NCI-H1694 treated with DMSO at 0.1 percent for 48 hours (cell line): ENCODE measurements at places on chromosomes 11 and 22.
A peak's percentile ranks its signal among the peaks of the same experiment; 100 is the strongest.

DNA sequence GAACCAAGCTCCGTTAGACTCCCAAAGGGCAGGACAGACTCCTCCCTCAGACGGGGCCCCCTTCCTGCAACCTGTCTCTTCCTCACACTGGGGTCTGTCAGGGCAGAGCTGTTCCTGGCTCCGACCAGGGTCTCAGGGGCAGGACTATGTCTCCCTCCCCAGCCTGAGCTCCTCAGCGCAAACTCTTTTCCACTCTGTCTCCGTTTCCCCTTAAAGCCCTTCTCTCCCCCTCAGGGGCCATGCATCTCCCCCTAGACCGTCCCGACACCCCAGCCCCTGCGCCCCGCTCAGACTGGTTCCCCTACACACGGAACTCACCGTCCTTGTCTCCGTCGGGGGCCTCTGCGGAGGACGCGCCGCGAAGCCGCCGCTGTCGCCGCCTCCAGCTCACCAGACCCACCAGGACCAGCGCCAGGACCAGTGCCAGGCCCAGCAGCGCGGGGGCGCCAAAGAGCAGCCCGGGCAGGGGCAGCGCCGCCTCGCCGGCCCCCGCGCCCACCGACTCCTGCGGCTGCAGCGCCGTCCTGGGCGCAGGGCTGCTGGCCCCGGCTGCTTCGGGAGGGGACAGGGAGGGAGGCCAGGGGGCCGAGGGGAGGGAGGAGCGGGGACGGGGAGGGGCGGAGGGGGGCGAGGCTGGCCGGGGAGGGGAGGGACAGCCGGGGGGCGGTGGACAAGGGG lies 684 bp downstream of the TNFRSF13C start:
- peak; percentile 11 for DNase-seq

- peak; percentile 24 for DNase-seq
These were observed 39.3 kb upstream of the BSX start for GRCh38 chr11:123020968-123021367.

GRCh38 chr11:84887055-84887629 lies 740.0 kb downstream of the DLG2 start:
- DNase-seq = no peak

DNA sequence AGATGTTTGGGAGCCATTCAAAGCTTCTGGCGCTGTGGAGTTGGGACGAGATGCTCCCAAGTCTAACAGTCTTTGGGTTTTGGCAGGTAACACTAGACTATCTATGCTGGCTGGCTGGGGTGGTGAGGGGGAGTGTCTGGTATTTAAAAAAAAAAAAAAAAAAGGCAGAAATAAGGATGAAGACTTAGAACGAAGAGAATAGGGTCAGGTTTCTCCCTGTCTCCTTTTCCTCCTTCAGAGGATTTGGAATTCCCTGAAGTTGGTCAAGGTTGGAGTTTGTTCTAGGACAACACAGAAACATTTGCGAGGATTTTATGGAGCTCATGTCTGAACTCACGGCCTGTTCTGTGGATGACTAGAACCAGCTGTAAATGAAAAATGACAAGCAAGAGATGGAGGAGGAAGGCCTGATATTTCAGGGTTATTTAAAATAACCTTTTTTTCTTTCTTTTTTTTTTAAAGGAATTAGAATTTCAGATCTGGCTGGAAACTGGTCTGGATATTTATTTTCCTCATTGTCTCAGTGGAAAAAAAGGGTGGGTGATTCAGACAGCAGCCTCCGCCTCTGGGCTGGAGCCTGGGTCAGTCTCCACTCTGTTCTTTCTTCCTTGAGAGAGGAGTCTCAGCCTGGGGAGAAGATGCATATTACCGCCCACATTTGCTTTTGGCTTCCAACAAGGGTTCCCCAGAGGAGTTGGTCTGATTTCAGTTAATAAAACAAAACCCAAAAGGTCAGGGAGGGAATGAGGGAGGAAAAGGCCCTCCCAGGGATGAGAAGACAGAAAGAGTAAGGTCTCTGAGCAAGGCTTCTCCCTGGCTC lies 80.1 kb downstream of the USP35 start:
- no peak for DNase-seq

GRCh38 chr11:114441921-114442320 lies 2.7 kb downstream of the REXO2 start:
- DNase-seq = no peak

DNA sequence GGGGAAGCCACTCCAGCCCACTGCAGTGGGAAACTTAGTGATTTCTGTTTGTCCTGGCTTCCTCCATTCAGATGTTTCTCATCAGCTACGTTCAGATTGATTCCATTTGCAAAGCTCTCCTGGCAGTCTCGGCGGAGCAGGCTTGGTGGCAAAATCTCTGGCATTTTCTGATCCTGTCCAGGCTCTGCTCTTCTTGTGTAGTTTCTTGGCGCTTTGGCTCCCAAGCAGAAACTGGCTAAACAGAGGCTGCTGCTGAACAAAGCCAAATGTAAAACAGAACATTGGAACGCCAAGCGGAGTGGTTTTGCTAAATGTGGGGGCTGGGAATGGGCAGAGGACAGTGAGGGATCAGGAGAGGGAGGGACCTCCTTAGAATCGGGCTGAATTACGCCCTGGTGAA lies 36.7 kb downstream of the ADAMTS8 start:
- no peak for DNase-seq

GRCh38 chr11:119335655-119336543 lies 1.6 kb downstream of the RNF26 start:
- DNase-seq = no peak

DNA sequence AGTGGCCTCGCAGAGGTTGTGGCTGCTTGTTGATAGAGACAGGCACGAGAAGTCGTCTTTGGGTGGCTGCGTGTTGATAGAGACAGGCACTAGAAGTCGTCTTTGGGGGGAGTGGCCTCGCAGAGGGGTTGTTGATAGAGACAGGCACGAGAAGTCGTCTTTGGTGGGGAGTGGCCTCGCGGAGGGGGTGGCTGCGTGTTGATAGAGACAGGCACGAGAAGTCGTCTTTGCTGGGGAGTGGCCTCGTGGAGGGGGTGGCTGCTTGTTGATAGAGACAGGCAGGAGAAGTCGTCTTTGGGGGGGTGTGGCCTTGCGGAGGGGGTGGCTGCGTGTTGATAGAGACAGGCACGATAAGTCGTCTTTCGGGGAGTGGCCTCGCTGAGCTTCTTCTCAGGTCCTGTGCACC lies 328.8 kb downstream of the TBC1D22A start:
- DNase-seq = no peak

GRCh38 chr11:17548444-17548843 lies 1.4 kb downstream of the OTOG start:
- DNase-seq = no peak

DNA sequence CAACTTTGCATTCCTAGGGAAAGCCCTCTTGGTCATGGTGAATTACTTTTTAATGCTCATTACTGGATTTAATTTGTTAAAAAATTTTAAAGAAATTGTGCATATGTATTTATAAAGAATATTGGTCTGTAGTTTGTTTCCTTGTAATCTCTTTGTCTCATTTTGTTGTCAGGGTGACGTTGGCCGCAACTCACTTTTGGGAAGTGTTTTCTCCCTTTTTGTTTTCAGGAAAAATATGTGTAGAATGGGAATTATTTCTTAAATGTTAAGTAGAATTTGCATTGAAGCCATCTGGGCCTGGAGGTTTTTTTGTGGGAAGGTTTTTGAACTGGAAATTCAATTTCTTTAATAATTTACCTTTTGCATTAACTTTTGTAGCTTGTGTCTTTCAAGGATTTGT lies 149.1 kb downstream of the UVRAG start:
- no peak for DNase-seq

- no peak for DNase-seq
These were observed 172.9 kb upstream of the DDI1 start for GRCh38 chr11:103863497-103863896.

DNA sequence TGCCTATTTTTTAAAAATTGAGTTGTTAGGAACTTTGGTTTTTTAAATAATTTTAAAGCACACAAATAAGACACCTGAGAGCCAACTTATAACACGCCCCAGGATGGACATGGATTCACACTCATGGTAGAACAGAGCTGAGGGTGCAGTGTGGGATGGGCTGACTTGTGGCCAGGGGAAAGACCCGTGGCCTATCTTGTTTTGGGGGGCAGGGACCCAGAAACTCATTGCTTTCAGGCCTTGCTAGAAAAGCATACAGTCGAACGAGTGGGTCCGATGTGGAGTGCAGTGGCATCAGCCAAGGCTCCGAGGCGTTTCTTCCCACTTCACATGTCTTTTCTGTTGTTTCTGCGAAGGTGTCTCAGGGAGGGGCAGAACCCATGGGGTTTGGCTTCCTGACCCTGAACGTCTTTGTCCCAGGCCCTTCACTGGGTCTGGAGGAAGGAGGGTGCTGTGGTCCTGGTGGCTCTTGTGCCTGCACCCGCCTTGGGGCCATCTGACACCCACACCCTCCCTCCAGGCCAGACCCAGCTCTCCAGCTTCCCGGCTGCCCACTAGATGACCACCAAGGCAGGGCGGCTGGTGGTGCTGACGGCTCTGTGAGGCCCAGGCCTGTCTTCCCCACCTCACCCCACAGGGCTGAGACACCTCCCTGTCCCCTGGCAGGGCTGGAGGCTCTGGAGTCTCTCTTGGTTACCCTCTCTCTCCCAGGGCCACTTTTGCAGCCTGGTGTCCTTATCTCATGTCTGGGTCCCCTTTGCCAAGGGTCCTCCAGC lies 120.8 kb downstream of the KCNQ1 start:
- no peak for DNase-seq

DNA sequence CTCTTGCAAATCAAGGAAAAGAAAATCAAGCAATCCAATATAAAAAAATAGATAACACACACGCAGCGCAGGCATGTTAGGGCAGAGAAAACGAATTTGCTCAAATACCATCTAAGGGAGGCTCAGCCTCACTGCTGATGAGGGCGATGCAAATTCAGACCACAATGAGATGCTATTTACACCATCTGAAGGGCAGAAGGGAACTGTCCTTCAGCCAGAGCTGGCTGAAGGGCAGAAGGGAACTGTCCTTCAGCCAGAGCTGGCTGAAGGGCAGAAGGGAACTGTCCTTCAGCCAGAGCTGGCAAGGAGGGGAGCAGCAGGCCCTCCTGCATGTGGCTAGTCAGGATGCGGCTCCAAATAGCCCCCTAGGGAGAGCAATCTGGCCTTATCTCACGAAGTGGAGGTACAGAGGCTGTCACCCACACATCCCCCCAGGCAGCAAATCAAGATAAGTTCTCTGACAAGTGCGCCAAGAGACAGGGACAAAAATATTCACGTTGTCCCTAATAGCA lies 7.6 kb upstream of the SLC39A13 start:
- DNase-seq = no peak

GRCh38 chr11:25583596-25583995 lies 748.3 kb upstream of the ANO3 start:
- DNase-seq = no peak

GRCh38 chr11:71499546-71499945 lies 27.5 kb upstream of the KRTAP5-7 start:
- DNase-seq = no peak

GRCh38 chr11:64096835-64097234 lies 61.1 kb downstream of the FLRT1 start:
- DNase-seq = no peak

- no peak for DNase-seq
These were observed 10.5 kb upstream of the PHOX2A start for GRCh38 chr11:72254299-72254993.
